Suppressor macrophage (primary cell): ENCODE measurements at places on chromosomes 7 and 10.

GRCh38 chr7:49718760-49719159 is 54.7 kb upstream of the VWC2 start:
- no peak for DNase-seq

GRCh38 chr7:26688388-26688787 is 176.0 kb downstream of the SKAP2 start:
- DNase-seq = no peak

DNA sequence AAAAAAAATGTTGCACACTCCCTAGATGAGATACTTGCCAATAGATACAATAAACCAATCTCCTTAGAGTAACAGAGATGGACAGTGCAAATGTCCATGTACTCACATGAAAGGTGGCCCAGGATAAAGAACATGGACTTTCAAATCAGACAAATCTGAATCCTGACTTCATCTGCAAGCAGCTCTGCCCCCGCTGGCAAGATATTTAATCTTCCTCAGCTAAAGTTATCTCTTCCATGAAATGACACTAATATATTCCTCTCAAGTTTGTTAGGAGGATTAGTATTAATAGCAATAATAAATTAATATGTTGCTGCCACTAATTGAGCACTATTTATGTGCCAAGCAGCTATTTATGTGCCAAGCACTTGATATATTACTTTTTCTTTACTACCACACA is 148.6 kb upstream of the YAE1 start:
- no peak for DNase-seq

GRCh38 chr10:4676566-4676965 is 149.4 kb upstream of the AKR1E2 start:
- no peak for DNase-seq

GRCh38 chr10:97887399-97887798 is 37.8 kb downstream of the GOLGA7B start:
- DNase-seq = no peak

- no peak for DNase-seq
These were observed 220.8 kb upstream of the GPR26 start for GRCh38 chr10:123445261-123445775.
